ENCODE measurements at places on chromosomes 13 and 19.

DNA sequence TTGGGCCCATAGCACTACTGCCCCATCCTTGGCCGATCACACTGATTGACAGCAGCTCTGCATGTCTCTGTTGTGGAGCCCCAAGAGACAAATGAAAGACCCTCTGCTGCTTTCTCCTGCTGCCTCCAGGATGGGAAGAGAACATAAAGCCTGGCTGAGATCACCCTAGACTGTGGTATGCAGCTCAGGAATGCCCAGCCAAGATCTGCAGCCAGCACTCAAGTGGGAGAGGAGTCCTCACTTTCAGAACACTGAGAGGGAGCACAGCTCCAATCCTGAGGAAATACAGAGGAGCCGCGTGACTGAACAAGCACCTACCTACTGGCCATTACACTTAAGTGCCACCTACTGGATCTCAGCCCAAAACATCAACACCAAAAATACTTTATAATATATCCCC is 203.0 kb downstream of the POSTN start:
- DNase-seq = no peak

GRCh38 chr19:47729799-47730520 is 15.4 kb upstream of the NOP53 start:
- no peak for DNase-seq

DNA sequence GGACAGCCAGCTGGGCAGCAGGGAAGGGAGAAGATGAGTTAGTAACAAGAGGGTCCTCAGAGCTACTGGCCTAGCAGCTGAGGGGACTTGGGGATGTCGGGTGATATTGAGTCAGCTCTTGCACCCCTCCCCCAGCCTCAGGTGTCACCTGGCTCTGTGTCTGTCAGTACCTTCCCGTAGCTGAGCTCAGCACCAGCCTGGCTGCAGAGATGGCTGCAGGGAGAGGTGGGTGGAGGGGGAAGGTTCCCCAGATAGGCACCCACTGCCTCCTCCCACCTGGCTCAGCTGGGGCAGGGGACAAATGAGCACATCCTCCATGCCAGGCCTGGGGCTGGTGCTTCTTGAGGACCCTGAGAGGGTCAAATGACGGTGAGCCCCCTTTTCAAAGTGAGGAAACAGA is 6.8 kb upstream of the KPTN start:
- DNase-seq = no peak

DNA sequence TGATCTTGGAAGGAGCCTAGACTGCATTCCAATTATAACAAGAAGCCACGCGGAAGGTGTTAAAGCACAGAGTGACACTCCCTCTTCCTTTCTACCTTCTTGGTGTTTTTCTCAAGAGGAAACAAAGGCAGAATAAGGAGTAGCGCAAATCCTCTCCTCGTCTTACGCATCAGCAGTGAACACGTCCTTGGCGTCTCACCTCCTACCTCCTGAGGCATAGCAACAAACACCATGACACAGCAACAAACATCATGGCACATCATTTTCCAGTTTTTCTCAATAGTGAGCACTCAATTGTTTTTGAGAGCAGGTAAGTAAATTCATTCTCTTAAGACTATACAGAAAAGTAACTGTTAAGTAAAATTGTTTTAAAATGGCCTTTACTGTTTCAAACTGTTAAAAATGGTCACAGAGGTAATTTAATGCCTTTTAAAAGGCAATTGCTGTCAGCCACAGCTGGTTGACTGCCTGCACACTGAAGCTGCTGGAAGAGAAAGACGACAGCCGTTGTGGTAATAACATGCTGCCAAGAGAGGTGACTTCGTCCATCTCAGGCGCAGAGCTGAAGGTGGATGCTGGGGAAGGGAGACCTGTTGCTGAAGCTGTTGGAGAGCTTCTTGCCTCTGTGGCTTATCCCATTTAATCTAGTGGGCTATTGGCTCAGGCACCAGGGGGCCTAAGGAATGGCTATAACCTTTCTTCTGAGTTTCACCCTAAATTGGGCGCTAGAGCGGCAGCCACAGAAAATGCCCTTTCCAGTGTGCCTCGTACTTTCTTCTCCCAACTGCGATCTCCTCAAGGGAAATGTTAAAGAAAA is 703.7 kb downstream of the UQCRFS1 start:
- DNase-seq = no peak

- no peak for DNase-seq
Observed at GRCh38 chr13:83881917-83882605, at the start of gene SLITRK1. SLITRK1 (minus strand) TSS chr13:83882474; CDS start chr13:83881507, 967 bp downstream.

GRCh38 chr19:29745253-29745652 is 30.2 kb upstream of the C19orf12 start:
- DNase-seq = no peak

DNA sequence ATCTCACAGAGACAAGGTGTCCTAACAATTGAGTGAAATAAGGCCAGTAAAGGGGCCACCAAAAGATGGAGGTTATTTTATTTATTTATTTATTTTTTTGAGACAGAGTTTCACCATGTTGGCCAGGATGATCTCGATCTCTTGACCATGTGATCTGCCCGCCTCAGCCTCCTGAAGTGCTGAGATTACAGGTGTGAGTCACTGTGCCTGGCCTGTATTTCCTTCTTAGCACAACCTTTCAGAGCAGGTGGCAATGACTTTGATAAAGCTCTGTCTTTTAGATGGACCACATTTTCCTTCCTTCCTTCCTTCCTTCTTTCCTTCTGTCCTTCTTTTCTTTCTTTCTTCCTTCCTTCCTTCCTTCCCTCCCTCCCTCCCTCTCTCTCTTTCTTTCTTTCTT is 11.0 kb upstream of the DOCK6 start:
- DNase-seq = no peak

- no peak for DNase-seq
Observed at GRCh38 chr13:102645701-102646100, 48.9 kb downstream of the TPP2 start.

DNA sequence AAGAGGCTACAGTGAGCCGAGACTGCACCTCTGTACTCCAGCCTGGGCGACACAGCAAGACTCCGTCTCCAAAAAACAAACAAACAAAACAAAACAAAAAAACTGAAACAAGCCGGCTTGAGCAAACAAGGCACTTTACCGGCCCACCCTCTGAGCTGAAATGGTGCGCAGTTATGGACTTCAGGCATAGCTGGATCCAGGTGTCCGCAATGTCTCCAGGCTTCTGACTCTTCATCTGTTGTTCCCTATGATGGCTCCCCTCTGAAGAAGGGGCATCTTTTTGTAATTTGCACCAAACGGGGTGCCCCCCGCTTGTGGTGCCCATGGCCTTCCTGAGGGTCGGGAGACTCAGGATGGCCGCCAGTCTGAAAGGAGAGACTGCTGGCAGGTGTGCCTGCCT is 6.2 kb downstream of the C2CD4C start:
- no peak for DNase-seq

DNA sequence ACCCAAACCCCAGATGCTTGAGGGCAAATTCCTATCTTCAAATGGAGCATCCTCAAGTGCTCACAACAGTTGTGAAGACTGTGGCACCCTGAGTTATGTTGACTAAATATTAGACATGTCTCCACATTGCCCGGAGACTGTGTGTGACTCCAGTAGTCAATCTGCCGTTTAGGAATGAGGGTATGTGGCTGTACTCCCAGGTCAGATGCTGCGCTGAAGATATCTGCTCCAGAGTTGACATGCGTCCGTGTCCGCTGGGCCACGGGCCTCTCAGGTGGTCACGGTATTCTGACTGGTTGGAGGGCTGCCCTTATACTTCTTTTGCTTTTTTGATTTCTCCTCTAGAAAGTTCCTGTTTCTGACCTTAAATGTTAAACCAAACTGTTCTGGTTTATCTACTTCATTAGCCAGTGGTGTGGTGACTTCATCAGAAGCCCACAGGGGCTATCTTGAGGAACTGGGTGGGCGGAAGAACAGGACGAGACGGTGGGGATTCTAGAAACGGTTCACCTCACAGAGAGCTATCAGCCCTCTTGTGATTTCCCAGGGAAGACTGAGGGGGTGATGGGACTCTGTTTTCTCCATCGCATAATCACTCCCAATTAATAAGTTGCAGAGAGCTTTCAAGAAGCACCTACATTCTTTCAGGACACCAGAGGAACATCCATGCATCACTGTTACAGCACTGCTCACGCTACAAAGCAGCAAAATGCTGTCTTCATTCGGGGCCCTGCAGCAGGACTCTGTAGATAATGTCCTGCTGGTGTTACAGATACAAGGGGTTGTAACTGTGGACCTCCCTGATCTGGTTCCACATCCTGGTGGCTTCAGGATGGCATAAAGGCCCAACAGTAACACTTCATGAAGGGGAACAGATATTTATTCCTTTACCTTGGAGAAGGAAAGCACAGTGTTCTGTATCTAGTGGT is 1.3 kb upstream of the LCP1 start:
- DNase-seq = no peak

GRCh38 chr13:99962242-99962641 is 9.3 kb downstream of the ZIC5 start:
- DNase-seq = no peak

- no peak for DNase-seq
Observed at GRCh38 chr19:48455908-48456562, 661 bp downstream of the KCNJ14 start.

DNA sequence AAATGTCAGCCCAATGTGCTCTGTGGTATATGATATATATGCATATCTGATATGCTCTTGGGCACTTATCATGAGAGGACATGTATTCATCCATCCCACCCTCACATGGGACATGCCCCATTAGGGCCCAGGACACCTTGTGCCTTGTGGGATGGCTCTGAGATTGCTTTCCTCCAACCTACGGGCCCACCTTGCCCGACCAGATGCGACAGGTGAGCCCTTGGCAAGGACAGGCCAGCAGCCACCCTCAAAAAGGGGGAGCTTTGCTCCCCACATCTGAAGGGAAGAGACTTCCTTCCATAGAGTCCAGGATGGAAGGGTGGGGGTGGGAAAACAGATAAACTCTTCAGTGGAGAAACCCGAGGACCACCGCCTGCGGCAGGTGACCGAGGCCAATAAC is 58.6 kb downstream of the SLC7A1 start:
- DNase-seq = no peak

DNA sequence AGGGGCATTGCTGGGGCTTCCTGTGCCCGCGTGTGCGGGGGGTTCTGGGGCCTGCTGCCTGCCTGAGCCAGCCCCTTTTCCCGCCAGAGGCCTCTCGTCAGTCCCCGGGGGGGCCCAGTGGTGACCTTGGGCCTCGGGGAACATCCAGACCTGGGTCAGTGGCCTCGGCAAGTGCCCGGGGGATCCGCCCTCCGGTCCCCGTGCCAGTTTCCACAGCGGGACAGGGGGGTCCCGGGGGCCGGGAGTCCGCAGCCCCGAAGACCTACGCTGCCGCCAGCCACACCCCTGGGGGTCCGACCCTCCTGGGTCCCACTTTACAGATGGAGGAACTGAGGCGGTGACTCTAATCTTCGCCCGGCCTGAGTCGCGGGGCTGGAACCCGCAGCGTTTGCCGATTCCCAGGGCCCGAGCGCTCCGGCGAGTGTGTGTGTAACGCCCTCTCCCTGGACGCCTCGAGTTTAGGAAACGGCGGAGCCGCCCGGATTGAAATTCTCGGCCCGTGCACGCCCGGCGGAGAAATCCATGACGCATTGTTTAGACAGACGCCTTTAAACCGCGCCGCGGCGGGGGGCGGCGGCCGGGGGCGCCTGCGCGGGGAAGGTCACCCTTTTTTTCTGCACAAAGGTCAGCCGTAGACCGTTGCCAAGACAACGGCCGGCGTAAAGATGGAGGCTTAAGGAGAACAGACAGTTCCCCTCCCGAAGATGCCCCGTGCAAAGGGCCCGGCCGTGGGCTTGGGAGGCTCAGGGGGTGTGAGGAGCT is 39.3 kb downstream of the EFNA2 start:
- DNase-seq = no peak
